ENCODE measurements at places on chromosomes 2 and 18. TPM values are rescaled to one million over a fixed set of nuclear protein-coding genes. Genes with fewer than 3 reads are reported as not detected.

GRCh38 chr2:220704081-220704480, 868.0 kb downstream of the EPHA4 start:
- no peak for DNase-seq
- H3K4me3 ChIP-seq: no peak overlapping the region
- H3K4me1 ChIP-seq: no peaks in the 10 kb centered on the region
- no peak overlapping the region for H3K27ac ChIP-seq
- H3K27me3 ChIP-seq: no peaks in the 10 kb centered on the region
- H3K36me3 ChIP-seq: no peaks in the 10 kb centered on the region

DNA sequence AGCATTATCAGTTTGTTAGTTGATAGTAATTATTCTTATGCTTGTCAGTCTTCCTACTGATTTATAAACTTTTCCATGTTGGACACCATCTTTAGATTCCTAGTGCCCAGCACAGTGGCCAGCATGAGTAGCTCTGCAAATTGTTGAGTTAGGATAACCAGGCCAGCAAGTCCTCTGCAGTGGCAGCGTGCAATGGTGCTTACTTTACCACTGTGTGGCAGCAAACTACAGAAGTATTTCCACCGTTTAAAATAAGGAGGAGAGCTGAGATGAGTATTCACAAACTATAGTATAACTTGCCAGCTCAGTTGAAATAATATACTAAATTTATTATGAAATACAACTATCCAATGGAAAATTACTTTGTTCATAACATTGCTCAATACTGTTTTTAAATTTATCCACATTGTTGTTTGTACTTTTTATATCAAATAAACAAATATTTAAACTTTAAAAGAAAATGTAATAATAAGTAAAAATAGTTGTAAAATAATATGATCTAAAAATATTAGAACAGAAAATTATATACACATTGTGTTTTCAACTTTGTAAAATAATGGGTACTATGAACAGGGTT, 9.3 kb upstream of the THADA start:
- no peak overlapping the region for H3K4me3 ChIP-seq
- no peak overlapping the region for H3K27ac ChIP-seq
- H3K27me3 ChIP-seq: no peaks in the 10 kb centered on the region
- no peak for DNase-seq
- H3K4me1 ChIP-seq: no peaks in the 10 kb centered on the region
- H3K36me3 ChIP-seq: no peaks in the 10 kb centered on the region

GRCh38 chr18:22752014-22752413, 181.1 kb upstream of the RBBP8 start:
- DNase-seq: no peak
- H3K27ac ChIP-seq: no peak overlapping the region
- no peaks in the 10 kb centered on the region for H3K27me3 ChIP-seq
- no peaks in the 10 kb centered on the region for H3K36me3 ChIP-seq

DNA sequence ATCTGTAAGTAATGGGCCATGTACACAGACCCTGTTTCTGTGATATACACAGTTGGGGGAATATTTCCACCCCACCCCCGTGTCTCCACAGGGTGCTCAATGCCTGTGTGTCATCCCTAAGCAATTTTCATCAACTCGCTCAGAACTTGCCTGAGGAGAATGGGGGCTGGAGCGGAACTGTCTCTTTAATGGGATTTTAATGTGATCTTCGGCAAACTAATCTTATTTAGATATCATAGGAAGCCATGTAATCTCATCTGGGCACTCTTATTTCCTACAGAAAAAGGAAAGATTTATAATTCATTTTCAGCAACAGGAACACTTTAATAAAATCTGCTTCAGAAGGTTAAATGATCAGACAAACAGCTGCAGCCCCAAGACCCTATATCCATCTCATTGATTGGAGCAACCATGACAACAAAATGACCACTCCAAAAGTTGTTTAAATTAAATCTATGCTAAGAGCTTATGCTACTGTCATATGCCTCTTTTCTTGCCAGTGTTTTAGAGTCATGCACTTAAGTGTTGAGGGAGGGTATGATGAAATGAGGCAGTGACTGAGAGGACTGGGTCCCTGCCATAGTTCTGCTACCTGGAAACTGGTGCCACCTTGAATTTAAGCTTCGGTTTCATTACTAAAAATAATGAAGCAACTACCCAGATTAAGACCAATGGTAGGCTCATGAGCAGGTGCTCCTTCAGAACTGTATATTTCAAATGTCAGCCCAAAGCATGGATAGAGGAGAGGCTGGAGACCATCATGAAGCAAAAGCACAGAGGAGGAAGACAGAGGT, 183.1 kb upstream of the DDX18 start:
- no peak for DNase-seq
- H3K27ac ChIP-seq: no peak overlapping the region
- H3K27me3 ChIP-seq: no peaks in the 10 kb centered on the region
- no peaks in the 10 kb centered on the region for H3K4me1 ChIP-seq
- no peak overlapping the region for H3K4me3 ChIP-seq

GRCh38 chr2:38164881-38165280, 88.9 kb upstream of the CYP1B1 start:
- no peak for DNase-seq
- no peak overlapping the region for H3K27ac ChIP-seq
- H3K4me1 ChIP-seq: peaks cover 4% of the 10 kb centered on the region
- no peaks in the 10 kb centered on the region for H3K27me3 ChIP-seq
- H3K4me3 ChIP-seq: no peak overlapping the region

The LINC00305 gene
- not detected for total RNA-seq

The HNMT gene
- 41.6 TPM for total RNA-seq
